CD4-positive, alpha-beta T cell treated with Interleukin-4 for 4 hours (primary cell): ENCODE measurements at places on chromosomes 11 and 22.
A peak's percentile ranks its signal among the peaks of the same experiment; 100 is the strongest.

- no peak for DNase-seq
Observed at GRCh38 chr11:107177106-107177477, 158.8 kb upstream of the GUCY1A2 start.

DNA sequence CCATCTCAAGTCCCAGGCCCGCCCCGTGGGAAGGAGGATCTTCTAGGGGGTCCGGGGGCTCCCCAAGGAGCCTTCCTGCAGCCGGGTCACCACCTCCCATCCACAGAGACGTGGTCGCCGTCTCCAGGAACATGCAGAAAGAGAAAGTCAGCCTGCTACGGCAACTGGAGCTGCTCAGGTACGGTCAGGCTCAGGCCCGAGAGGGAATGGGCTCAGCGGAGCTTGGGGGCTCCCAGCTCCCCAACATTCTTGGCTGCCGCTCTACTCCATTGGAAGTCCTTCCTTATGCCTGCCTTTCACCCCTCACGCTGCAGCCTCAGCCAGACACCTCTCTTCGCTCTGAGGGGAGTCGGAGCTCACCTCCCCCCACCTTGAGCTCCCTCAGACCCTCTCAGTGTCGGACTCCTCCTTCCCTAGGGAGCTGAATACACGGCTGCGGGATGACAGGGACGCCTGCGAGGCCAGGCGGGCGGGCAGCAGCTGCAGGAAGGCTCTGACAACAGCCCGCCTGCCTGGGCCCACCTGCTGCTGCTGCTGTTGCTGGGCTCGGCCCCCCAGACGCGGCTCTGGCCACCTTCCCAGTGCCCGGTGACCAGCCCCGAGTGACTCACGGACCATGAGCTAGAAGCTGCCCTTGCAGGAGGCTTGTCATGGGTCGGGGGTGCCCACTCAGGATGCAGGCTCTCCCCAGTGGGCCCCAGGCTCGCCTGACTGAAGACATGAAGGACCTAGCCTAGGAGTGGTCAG is 1.5 kb upstream of the CD151 start:
- no peak for DNase-seq

GRCh38 chr22:17281440-17281841 is 62.2 kb upstream of the ADA2 start:
- DNase-seq, result no peak

- DNase-seq, result peak; percentile 24
Observed at GRCh38 chr11:102047305-102047924, at the start of gene CFAP300. TSS of gene CFAP300 (plus strand) at chr11:102047437. CDS start at chr11:102047471, 34 bp downstream.

DNA sequence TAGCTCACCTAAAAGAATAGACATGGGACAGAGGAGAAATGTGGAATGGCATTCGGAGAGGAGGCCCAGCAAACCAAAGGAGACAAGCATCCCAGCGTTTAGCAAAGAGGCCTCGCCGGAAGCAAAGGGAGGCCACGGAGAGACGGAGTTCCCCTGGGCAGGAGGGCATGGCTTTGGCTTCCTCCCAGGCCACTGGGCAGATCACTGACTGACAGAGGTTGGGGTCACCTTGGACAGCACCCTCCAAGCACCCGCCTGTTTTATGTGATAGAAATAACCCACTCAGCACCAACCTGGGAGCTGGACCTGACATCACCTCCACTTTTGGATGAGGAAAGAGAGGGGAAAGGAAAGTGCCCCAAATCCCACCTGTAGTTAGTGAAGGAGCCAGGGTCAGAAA is 434.1 kb downstream of the BRD1 start:
- no peak for DNase-seq

- DNase-seq, result no peak
Observed at GRCh38 chr11:119907878-119908572, 179.0 kb upstream of the NECTIN1 start.

DNA sequence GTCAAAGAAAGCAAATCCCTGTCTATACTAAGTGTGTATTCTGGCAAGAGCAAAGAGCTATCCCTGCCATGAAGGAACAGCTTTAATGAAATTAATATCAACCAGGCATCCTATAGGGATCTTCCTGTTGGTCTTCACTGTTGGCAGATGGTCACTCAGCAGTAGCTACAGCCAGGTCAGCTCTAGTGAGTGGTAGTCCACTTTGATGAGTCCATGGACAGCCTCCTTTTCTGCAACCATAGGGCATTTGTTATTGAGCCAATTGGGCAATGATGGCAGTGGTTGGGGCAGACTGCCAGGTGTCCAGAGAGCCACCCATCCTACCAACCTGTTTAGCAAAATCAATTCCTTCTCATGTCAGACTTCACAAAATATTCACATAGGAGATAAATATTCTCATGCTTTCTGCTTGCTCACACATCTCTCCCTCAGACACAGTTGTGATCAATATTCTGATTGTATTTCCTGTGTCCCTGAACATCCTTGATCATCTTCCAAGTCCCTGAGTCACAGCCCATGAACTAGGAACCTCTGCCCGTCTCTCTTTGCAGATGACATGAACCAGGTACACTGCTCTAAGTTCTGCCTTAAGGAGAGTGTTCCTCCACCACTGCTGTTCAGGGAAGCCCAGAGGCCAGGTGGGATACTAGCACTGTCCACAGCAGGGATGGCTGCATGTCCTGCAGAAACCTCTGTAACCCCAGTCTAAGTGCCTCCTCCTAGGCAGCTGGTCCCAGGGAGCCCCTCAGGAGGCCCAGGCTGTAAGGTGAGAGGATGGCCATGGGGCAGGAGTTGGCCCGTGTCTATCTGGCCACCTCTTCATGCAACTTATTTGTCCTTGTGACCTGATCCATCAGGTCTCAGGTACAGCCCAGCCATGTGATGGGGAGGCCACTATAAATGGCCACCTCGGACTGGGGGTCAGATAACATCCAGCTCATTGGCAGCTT is 74.2 kb upstream of the IGLL5 start:
- DNase-seq, result no peak

GRCh38 chr22:37503183-37503683 is 16.0 kb downstream of the CARD10 start:
- no peak for DNase-seq

DNA sequence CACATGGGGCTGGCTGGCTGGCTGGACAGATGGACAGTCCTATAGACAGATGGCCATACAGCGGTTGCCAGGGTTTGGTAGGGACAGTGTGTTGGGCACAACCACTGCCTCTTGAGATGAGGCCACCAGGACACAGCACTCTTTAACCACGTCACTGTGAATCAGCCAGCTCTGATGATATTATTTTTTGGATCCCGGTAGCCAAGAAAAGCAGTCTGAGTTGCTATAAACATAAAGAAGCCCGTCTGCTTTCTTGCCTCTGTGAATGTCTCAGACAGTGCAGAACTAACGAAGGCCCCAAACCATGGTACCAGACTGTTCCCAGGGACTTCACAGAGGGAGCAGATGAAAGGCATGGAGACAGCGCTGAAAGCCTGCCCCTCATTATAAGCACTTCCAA is 115.9 kb upstream of the CSNK2A3 start:
- no peak for DNase-seq

- DNase-seq, result no peak
Observed at GRCh38 chr22:17548756-17549035, 14.6 kb upstream of the SLC25A18 start.

- no peak for DNase-seq
Observed at GRCh38 chr11:111923351-111923788, 4.7 kb downstream of the C11orf52 start.

- DNase-seq, result no peak
Observed at GRCh38 chr11:94785509-94785908, 17.4 kb downstream of the AMOTL1 start.

GRCh38 chr11:47918370-47918690 is 62.0 kb upstream of the PTPRJ start:
- DNase-seq, result no peak

DNA sequence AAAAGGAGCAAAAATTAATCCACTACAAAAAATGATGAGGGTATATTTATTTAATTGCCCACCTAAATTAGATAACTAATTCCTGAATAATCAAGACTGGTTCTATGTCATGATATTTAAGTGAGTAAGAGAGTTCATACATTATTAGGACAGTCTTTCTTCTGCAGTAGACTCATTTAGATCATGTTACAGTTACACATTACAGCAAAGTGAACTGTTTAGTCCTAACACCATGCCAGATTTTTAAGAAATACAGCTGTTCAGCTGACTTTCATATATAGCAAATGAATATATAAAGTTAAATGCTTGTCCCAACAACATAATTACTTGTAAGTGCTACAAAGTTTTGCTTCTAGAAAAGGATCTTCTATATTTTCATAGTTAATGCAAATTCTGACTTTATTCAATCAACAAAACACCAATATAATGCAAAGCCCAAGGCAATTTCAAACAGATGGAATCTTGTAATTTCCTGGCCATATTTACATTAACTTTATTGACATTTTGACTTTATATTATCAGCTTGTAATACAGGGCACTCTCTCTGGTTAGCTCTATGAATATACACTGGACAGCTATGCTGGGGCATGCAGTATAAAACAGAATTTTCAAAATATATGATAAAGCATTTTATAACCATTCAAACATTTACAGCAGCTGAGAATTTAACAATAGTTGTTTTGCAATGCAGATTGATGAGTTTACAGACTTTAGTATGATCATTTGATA is 45.7 kb upstream of the TP53AIP1 start:
- no peak for DNase-seq

DNA sequence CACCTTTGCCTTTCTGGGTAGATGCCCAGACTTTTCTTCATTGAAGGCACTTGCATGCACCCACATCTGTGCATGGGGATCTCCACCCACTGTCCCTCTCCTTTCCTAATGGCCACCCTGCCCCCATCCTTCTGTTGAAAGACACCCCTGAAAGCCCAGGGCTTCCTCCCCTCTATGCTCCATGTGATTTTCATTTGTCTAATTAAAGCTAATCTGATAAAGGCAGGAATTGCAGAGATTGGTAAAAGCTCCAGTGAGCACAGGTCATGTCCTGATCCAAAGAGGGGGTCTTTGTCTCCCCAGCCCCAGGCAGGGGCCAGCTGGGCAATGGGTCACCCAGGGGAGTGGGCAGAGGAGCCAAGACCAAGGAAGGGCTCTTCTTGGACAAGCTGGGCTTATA is 107.6 kb upstream of the CD82 start:
- no peak for DNase-seq

GRCh38 chr11:27485930-27486773 is 13.6 kb upstream of the LGR4 start:
- DNase-seq, result peak; percentile 59

DNA sequence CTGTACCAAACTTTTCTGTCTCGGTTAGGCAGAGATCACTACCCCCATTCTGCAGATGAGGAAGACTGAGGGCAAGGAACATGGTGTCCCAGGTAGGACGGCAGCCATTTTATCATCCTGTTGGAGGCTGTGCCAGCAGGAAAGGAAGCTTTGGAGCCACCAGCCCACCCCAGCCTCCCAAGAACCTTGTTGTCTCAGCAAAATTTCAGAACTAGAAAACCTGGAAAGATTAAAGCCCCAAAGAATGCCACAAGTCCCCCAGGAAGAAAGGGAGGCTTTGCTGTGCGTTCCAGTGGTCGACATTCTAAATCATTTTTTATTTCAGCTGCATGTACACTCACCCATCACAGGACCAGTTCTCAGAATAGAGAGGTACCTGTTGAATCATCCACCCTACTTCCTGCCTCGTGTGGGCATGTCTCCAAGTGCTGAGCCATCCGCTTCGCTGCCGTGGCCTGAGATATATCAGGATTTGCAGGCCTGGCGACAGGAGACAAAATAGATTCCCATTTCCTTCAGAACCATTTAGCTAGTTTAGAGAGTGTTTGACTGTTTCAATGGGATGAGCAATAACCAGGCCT is 13.0 kb upstream of the EIF3D start:
- DNase-seq, result peak; percentile 12

- DNase-seq, result no peak
Observed at GRCh38 chr11:62461740-62462507, 43.1 kb downstream of the SCGB1A1 start.

DNA sequence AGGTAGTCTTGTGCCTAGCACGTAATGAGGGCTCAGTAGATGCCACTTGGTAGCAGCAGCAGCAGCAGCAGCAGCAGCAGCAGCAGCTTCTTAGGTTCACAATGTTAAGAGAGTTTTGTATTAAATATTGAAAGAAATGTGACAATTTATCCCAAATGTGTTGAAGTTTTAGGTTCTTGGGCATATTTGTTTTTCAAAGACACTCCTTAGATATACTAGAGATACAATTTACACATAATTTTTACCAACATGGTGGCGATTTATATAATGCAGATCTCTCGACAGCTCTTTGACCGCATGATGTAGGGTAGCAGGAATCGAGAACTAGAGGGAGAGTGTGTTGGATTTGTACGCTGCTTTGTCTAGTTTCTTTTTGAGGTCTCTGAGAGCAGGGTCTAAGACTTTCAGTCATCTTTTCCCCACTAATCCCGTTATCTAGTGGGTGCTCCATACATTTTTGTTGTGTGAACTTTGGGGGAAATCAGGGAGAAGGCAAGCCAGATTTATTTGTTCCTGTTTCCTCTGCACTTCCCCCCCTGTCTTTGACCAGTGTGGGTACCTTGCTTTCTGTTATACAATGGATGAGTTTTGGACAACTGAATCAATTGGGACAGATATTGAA is 1.4 kb downstream of the FDX1 start:
- DNase-seq, result no peak

DNA sequence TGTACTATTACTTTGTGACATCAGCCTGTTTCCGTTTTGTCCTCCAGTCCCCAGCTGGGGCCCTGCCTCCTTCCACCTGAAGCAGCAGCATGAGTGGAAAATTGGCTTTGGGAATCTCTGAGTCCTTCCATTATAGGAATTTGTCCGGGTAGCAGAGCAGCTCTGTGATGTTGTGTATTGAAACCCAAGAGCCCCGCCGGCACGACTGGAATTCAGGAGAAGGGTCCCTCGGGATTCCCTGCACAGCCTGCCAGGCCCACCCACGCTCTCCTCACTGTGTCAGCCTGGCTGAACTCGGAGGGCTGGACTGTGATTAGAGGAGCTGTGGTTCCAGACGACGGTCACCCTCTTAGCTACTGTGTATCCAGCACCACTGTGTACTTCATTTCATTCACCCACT is 18.8 kb upstream of the TSPAN18 start:
- DNase-seq, result no peak

DNA sequence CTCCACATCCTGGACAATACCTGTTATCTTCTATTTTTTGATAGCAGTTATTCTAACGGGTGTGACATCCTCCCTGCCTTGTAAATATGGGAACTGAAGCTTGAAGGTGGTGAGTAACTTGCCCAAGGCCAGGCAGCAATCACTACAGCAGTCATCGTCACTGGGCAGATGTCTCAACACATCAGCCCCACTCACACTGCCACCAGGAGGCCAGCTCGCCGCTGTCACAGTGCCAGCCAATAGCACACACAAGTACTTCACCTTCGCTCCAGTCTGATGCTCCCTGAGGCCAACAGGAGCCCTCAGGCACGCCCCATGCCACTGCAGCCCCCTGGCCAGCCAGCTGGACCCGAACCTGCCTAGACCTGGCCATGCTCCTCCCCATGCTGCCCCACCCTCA is 4.9 kb upstream of the TTLL1 start:
- no peak for DNase-seq

- no peak for DNase-seq
Observed at GRCh38 chr22:41367039-41367679, 14.6 kb upstream of the TEF start.

DNA sequence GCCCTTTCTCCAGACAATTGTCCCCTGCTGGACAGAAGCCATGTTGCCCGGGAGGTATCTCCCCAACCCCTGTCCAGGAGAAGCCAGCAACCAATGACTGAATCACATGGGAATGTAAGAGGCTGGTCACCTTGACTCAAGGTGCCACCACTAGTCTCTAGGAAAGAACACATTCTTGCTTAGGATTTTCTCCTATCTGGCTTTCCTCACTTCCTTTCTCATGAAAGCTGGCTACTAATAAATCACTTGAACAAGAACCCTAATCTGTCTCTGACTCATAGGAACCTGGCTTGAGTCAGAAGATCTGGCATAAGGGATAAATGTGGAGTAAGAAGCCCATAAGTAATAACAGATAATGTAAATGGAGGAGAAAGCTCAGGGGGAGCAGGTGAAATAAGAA is 101.4 kb upstream of the C11orf87 start:
- DNase-seq, result no peak
